ENCODE measurements at places on chromosomes 3 and 15. TPM values are rescaled to one million over a fixed set of nuclear protein-coding genes. Genes with fewer than 3 reads are reported as not detected.

The GOLGA8Q gene
- polyA plus RNA-seq: not detected

The SOX2 gene
- polyA plus RNA-seq: 0.09 TPM

The GPR176 gene
- 18.3 TPM for polyA plus RNA-seq

The GPR160 gene
- 0.17 TPM for polyA plus RNA-seq

The TRH gene
- polyA plus RNA-seq: not detected

The CDHR4 gene
- not detected for polyA plus RNA-seq

The ADAMTSL3 gene
- not detected for polyA plus RNA-seq

The AGBL1 gene
- not detected for polyA plus RNA-seq

The SLC49A4 gene
- polyA plus RNA-seq: 11.3 TPM

The FGD5 gene
- not detected for polyA plus RNA-seq
